ENCODE measurements at places on chromosomes 6 and 20. TPM values are rescaled to one million over a fixed set of nuclear protein-coding genes. Genes with fewer than 3 reads are reported as not detected.
A peak's percentile ranks its signal among the peaks of the same experiment; 100 is the strongest.

DNA sequence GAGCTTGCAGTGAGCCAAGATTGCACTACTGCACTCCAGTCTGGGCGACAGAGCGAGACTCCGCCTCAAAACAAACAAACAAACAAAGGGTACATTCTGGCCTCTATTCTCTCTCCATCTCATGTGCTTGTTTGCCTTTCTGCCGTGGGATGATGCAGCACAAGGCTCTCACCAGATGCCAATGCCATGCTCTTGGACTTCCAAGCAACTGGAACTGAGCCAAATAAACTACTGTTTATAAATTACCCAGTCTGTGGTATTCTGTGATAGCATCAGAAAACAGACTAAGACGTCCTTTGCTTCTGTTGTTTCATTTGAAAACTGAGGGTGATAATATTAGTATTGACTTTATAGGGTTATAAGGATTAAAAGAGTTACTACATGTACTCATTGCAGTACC, 3.6 kb upstream of the BRD2 start:
- no peak for DNase-seq

DNA sequence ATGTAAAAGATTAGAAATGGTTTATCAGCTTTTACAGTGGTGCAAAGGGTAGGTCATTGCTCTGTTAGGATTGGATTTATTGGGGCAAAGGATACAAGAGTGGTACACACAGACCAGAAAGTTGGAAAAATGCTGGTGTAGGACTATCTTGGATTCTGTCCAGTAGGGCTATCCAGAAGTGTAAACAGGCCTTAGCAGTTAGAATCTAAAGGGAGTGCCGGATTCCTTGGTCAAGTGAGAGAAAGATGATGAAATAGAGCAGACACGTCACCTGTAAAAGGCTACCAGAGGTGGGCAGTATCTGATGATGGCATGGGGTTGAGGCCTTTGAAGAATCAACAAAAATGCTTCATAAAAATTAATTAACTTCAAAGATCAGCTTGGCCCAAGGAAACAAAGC, 975.9 kb downstream of the KIF16B start:
- DNase-seq, result no peak

DNA sequence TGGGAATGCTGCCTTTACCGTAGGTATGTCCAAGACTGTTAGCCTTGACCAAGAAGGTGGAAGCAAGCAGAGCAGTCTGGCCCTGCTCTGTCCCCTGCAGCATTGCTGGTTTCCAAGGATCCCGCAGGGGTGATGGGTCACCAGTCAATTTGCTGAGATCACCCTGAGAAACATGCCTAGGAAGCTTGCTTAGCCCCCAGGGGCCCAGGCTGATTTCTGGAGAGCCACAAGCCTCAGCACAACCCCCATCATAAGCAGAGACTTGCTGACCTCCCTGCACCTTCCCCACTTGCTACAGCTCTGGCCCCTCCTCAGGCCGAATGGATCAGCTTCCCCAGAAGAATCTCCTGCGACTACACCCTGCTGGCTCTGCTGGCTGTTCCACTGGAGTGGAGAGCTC, 21.5 kb downstream of the ARHGAP40 start:
- no peak for DNase-seq

- no peak for DNase-seq
These were observed 468.0 kb downstream of the PREX1 start for GRCh38 chr20:48359692-48360341.

DNA sequence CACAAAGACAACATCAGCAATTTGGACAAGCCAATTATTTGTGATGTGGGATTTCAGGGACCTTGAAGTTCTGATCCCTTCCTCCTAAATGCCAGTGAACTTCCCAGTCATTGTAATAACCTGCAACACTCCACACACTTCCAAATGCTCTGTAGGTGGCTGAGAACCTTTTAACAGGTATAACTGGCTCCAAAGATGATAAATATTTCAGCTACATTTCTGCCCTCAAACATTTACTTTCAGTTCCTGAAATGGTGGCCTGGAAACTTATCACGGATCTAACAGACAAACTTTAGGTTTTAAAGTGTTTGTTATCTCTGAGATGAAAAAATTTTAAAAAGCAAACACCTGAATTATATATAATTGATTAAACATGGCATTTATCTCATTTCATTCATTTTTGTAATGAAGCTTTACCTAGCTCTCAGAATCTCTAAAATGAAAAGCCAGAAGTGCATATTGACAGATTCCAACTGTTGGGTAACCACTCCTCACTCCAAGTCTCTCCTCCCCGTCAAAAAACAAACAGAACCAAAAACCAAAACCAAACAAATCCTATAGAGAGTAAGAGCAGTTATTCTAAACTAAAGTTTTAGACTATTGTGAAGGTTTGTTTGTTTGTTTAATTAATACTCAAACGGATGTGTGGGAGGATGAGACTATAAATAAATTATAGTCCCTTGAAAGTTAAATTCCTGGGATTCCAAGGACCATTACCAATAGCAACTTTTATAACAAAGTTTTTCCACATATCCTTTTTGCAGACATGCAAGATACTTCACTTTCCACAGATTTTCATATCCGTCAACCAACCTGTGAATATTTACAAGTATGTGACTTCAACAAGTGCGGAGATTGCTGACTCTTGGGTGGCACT, 12.4 kb upstream of the KIAA0408 start:
- DNase-seq, result peak; percentile 23

- no peak for DNase-seq
These were observed 170.9 kb downstream of the HIVEP2 start for GRCh38 chr6:142773859-142774648.

DNA sequence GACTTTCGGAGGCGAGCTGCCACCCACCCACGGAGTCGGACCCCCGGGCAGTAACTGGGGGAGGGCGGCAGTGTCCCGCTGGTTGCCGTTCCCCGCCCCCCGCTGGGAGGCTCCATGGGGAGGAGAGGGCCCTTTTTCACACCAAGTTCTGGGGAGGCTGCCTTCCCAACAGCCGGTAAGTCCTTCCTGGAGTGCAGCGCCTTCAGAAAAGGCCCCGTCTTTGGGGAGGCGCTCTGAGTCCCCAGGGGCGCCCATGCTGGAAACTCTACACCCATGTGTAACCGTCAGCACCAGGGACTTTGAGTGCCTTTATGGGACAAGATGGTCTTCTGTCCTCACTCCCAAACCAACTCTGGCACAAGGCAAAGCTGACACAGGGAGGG, 430 bp upstream of the SOX18 start:
- DNase-seq, result no peak

DNA sequence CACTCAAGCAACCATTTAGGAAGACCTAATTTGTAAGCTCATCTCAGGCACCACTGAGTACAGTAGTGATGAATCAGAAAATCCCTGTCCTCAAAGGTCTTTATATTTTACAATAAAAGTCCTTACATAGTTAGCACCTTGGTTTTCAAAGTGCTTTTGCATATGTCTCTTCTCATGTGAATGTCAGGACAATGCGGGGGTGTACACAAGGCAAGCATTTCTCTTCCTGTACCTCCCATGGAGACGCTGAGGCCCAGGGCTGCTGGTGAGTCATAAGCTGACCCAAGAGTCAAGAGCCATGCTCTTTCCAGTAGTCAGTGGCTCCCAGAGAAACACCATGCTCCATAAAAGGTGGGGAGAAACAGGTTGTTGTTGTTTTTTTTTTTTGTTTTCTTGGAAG, 174.0 kb downstream of the GJA10 start:
- peak; percentile 78 for DNase-seq

Gene FERMT1
- 1.7 TPM for total RNA-seq

Gene ARMH2
- not detected for total RNA-seq

Gene TMEM74B
- not detected for total RNA-seq

All from IMR-90 (cell line).